GM23248 (cell line): ENCODE measurements at places on chromosomes 5 and 9.

DNA sequence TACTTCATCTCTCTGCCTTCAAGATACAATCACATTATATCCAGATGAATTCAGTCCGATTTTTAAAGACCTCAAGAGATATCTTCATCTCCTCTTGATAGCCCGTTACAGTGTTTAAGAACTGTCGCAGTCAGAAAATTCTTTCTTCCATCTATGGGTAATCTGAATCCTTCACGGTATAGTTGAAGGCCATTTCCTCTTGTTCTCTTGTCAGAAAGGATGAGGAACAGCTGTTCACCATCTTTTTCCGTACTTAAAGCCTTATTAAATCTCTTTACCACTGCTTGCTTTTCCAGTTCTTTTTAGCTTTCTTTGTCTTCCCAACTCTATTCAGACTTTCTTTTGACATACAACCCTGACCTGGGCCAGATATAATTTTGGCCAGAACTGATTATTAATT, 121.8 kb downstream of the XRCC4 start:
- DNase-seq, result no peak

- DNase-seq, result peak; percentile 84
Observed at GRCh38 chr5:139461698-139462097, 845 bp downstream of the ECSCR start.

- DNase-seq, result no peak
Observed at GRCh38 chr9:27487927-27488326, 36.2 kb upstream of the IFNK start.

DNA sequence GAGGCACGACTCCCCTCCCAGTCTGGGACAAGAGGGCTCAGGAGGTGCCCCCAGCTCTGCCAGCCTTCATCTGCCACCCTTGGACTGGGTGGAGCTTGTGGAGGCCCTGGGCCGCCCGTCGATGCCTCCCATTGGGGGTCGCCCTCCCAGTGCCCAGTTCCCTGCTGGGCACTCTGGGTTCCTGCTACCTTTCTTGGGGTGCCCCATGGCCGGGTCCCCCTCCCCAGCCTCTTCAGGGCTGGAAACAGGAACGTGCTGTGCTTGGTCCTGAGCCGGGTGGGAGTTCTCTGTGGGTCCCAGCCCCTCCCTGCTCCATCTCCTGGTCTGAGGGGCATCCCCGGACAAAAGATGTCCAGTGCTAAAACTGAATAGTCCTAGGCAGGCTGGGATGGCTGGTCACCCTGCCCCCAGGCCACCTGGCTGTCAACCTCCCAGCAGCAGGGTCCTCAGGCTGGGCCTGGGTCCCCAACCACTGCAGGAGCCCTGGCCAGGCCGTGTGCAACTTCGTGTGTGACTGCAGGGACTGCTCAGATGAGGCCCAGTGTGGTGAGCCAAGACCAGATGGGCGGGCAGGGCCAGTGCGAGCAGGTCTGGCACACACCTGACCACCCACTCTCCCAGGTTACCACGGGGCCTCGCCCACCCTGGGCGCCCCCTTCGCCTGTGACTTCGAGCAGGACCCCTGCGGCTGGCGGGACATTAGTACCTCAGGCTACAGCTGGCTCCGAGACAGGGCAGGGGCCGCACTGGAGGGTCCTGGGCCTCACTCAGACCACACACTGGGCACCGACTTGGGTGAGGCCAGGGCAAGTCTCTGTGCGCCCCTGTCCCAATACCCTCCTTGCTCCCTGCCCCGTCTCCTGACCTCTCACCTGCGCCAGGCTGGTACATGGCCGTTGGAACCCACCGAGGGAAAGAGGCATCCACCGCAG, 784 bp downstream of the MAMDC4 start:
- no peak for DNase-seq

GRCh38 chr5:86756839-86757238, 139.1 kb downstream of the COX7C start:
- DNase-seq, result no peak

GRCh38 chr5:123044926-123045617, 8.5 kb upstream of the PPIC start:
- no peak for DNase-seq

- no peak for DNase-seq
Observed at GRCh38 chr5:27011274-27011673, 27.1 kb downstream of the CDH9 start.

DNA sequence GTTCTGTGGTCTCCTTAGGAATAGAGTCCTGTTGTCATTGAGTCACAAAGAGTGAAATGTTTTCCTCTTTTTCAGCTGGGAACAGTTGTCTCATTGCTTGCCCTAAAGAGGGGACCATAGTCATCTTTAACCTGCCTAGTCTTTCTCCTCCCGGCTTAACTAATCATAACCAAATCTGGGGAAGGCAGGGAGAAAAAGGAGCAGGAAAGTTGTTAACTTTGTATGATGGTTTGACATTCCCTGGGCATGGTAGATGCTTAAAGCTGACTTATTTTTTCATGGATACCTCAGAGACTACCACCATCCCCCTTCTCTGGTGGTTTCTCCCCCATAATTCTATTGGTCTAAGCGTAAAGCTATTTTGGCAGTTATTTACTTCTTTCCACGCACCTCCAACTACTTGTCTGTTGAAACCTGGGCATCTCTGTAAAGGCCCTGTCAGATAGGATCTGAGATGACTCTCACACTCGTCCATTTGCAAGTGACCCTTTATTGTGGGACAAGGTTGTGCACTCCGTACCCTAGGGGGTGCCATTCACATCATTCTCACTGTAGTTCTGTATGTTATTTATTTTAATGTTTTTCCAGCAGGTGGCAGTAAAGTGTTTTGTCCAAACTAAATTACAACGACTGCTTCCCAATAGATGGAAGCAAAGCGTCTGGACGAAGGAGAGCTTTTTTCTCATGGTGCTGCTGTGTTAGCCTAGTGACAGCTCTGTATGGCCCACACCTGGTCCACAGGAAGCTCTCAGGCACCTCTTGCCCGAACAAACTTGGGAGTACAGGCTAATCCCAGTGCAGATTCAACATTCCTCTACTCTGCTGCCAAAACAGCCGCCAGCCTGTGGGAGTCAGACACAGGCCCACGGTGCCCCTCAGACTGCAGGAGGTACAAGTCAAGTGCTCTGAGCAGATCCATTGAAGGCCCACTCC, 3.0 kb upstream of the FAM13B start:
- peak; percentile 91 for DNase-seq

DNA sequence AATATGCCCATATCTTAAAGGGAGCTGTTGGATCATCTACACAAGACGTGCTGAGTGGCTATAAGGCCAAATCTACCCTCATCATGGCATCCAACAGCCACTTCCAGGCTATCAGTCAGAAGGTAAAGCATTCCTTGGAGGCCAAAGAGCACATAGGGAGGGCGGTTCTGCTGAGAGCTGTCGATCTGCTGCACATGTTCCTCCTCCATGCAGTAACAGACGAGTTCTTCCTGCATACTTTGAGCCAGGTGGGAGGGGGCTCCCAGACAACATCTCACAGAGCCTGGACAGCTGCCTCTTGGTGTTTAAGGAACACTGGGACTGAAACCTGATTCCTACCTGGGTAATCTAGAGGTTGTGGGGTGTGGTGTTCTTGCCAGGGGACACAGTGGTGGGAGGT, 93.3 kb upstream of the RAI14 start:
- DNase-seq, result no peak

DNA sequence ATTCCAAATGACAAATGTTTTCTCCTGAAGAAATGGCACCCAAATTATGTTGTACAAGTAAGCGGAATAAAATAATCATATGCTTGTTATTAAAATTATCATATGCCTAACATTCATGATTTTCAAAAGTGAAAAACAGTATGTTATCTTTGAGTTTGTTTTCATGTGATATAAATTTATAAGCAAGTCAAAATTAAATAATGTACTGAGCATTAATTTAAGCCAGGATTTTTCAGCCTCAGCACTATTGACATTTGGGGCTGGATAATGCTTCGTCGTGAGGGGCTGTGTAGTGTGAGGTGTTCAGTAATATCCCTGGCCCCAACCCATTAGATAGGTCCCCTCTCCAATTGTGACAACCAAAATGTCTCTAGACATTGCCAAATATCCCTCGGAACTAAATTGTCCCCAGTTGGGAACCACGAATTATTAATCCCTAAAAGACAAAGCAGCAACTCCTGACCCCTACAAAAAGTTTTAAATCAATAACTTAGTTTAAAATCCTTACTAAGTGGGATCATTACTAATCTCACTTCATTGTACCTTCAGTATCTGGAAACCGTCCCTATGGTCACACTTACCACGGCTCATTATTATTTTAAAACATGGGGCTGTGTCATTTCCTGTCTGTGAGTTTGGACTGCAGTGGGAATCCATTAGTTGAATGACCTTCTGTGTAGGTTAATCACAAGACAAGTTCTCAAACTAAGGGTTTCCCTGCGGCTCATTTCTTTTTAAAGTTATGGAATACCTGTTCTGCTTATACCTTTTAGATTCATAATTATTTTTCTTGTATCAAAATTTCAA, 1.3 kb upstream of the NNT start:
- DNase-seq, result peak; percentile 65

- DNase-seq, result no peak
Observed at GRCh38 chr5:168886157-168886556, 307.0 kb upstream of the PANK3 start.

DNA sequence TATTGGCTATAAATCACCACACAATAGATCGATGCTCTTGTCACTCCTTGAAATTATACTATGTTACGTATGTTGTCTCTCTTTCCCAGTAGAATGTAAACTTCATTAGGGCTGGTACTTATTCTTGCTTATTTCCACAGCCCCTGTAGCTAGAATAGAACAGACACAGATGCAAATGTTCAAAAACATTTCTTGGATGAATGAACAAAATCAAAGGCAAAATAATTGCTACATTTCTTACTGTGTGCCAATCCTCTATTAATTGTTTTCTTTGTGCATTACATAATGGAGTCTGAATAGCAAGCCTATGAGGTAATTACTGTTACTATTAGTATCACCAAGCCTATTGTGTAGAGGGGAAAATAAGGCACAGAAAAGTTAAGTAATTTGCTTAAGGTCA, 725 bp upstream of the OR13C2 start:
- peak; percentile 3 for DNase-seq

DNA sequence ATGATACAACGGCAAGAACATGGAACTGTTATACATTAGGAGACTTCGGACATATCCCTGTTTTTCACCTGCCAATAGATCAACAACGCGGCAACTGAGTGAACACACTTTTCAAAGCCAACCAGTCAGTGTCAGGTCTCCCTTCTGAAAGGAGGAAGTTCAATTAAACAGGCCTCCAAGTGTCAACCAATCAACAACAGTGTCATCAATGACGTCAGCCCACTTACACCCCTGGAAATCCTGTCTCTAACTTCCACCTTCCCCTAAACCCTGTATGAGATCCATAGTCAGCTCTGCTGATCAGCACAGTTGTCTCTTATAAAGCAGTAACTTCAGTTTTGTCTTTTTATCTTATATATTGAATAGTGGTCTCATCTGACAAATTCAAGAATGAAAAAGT, 36.6 kb downstream of the DMRT3 start:
- DNase-seq, result no peak

- DNase-seq, result no peak
Observed at GRCh38 chr5:143194713-143195112, 208.8 kb downstream of the NR3C1 start.

GRCh38 chr9:116456490-116457088, 230.5 kb upstream of the TRIM32 start:
- no peak for DNase-seq

- peak; percentile 76 for DNase-seq
Observed at GRCh38 chr9:19471737-19472648, 63.2 kb downstream of the ACER2 start.

DNA sequence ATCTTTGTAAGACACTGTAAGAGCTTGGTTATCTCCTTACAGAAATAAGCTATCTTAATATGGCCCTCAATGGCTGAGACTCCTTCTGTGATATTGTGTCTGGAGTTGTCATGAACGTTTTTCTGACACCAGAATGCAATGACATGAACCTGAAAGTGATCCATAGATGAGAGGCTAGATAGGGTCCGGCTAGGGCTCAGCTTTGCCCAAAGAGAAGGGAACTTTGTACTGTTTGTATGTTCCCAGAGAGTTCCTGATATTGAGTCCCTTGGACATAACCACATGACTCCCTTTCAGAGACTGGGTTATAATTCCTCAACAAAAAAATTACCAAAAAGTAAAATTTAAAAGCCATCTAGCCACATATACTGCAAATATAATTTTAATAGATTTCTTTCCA, 575.8 kb upstream of the CLINT1 start:
- no peak for DNase-seq

DNA sequence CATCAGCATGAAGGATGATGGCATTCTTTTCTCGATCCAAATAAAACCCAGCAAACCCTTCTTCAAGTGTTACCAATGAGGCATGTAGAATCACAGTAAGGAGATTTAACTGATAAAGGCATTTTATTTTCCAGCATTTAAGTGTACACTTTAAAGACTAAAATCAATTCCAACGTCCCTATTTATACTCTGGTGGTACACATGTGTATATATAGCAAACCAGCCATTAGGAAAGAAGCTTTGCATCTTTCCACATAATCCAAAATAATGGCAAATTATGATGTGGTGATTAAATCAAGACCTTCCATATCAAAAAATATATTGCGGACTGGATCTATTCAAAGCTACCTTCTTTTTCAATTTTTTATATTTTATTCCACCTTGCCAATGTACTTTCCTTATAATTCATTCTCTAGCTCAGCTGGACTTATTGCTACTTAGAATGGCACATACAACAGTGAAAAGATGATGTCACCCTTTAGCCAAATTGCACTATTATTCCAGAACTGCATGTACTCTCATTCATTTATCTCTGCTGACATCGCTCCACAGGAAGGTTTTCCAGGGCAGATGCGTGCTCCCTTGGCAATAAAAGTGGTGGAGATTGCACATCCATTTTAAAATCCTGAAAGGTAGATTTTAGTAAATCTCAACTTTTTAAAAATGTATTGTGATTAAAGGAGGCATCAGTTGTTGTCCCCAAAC, 63.3 kb upstream of the SLC30A5 start:
- DNase-seq, result peak; percentile 16

DNA sequence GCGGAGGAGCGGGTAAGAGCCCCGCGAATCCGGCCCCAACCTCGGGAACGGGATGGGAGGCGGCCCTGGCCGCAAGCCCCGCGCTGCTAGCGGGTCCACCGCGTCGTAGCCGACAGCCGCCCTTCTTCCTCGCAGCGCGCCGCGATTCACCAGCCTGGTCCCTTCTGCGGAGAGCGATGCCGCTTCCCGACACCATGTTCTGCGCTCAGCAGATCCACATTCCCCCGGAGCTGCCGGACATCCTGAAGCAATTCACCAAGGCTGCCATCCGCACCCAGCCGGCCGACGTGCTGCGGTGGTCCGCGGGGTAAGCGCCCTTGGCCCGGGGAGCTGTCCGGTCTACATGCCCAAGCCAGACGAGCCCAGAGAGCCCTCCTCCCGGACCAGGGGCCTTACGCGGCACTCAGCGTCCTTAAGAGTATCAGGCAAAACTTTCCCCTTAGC, 335 bp downstream of the ROPN1L start:
- peak; percentile 72 for DNase-seq
